ENCODE measurements at places on chromosomes 7 and 10.
A peak's percentile ranks its signal among the peaks of the same experiment; 100 is the strongest.

GRCh38 chr7:24137338-24137737, 146.7 kb upstream of the NPY start:
- DNase-seq: no peak

DNA sequence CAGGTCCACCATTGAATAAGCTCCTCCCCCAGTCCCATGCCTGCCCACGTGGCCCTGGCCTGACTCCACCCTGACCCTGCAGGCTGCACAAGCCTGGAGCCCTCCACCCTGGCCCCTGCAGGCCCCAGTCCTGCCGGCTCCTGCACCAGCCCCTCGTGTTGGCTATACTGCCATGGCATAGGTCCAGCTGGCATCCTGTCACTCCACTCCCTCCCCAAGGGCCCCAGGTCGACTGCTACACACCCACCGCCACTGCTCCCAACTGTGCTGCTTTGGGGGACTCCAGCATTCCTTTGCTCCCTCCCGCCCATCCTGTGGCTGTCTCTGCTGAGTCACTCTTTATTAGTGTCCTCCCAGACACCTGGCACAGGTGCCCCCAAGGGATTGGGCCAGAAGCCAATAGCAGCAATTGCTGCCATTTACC, 32.4 kb upstream of the HSPA12A start:
- no peak for DNase-seq

DNA sequence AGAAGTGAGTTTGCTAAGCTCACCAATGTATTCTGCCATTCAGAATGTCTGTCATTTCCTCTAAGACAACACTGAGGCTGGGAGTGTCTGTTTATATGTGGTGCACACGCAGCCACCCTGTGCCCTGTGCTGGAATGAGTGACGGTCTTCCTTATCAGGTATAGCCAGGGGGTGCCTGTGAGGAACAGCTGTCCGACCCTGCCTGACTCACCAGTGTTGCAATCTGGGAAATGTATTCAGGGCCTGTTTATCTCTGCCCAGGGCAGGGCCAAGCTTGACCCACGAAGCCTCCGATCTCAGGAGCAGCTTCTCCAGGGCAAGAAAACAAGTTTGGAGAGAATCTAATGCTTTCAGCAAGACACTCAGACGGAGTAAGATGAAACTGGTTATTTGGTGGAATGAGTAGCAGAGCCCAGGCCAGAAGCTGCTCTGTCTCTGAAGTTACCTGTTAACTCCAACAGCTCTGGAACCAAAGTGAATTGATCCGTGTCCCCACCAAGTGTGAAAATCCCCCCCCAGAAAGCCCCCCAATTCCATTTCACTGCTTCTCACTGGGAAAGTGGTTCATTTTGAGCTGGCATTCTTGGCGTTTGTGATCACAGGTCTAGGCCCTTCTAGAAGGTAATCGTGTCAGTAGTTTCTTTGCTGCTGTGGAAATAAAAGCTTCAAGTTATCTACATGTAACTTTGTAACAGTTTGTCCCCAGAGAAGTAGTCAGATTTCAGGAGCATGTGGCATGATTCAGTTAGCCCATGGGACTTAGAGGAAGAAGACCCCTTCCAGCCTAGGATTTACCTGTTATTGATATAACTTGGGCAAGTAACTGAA, 6.1 kb upstream of the UBE2H start:
- DNase-seq: peak; percentile 54

GRCh38 chr7:37141742-37142141, 306.9 kb downstream of the ELMO1 start:
- DNase-seq: no peak

GRCh38 chr7:73823873-73824592, 6.8 kb upstream of the CLDN4 start:
- no peak for DNase-seq

DNA sequence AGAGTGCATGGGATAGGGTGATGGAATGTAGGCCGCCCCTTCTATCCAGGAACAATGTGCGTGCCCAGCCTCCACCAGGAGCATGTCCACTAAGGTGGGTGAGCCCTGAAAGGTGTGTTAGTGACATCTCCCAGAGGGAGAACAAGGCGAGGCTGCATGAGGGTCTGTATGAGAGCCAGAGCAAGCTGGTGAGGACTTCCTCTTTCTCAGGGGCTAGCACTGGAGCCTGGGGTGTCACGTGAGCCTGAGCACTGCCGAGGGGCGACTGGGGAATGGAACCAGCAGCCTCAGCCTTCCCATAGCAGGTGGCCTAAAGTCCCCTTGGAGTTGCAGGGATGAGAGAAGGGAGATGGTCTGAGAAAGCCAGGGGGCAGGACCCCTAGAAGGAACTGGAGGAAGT, 156.3 kb upstream of the COBL start:
- DNase-seq: no peak

GRCh38 chr10:29849126-29849833, 210.1 kb downstream of the JCAD start:
- no peak for DNase-seq

Measured in CD4-positive, alpha-beta T cell treated with Interleukin-1 beta for 1 hour (primary cell).